SW 1271 (cell line): ENCODE measurements at places on chromosomes 7 and 10.
A peak's percentile ranks its signal among the peaks of the same experiment; 100 is the strongest.

- DNase-seq: no peak
These were observed 14.8 kb downstream of the SLIT1 start for GRCh38 chr10:97171001-97171400.

DNA sequence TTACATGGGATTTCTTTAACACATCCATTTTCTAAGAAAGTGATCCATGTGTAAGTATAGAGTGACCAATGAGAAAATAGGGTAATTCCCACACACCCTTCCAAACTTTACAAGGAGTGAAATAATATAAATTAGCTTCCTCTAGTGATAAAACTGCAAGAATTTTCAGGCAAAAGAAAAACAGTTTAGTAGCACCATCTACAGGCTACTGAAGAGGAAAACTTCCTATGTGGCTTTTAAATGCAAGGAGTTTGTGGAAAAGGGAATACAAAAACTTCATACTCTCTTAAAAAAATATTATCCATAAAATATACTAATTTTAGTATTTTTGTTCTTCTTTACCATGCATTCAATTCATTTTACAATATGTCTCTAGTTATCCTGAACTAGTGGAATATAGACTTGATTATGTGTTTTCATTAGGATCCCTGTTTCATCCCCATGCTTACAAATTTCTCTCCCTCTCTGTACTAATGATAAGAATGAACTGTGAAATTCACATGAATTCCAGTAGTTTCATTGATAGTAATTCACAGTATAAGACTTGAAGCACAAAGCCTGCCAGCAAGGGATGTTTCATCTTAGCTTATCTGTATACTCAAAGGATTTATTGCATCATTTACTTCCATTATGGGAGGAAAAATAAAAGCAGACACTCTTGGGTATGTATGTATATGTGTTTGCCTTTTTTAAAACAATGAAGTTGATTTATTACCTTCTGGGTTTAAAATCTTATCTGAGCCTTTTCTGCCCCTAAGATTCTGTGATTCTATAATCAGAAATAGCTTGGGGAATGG is 442.9 kb downstream of the AUTS2 start:
- no peak for DNase-seq

DNA sequence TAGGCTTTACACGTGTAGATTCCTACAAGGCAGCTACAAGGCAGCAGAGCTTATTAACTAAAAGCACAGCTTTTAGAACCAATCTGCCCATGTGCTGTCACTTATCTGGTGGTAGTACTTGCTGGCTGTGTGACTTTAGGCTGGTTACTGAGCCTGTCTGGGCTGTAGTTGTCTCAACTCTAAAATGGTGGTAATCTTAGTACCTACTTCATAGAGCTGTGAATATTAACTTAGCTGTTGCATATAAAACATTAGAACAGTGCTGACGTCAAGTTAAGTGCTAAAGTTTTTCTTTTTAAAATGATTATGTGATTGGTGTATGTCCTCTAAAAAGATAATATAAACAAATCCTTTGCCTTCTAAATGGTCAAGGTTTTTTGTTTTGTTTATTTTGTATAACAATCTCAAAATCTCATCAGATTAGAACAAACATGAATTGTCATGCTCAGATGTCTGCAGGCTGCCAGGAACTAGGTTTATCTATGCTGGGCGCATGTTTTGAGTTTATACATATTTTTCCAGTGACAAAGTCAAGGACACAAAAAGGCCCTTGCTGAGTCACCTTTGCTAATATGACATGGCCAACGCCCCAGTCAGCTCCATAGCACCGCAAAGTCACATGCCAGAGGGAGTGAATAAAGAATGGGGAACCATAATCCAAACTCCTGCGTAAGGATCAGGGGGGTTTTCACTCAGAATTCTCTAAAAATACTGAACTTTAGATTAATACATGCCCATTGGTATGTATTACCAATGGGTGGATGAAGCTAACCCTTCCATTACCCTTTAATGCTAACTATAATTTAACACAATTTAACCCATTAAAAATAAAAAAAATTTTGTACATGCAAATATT is 39.8 kb upstream of the ARL4A start:
- DNase-seq: peak; percentile 67

GRCh38 chr7:44471850-44472249 is 18.6 kb downstream of the NUDCD3 start:
- DNase-seq: no peak

DNA sequence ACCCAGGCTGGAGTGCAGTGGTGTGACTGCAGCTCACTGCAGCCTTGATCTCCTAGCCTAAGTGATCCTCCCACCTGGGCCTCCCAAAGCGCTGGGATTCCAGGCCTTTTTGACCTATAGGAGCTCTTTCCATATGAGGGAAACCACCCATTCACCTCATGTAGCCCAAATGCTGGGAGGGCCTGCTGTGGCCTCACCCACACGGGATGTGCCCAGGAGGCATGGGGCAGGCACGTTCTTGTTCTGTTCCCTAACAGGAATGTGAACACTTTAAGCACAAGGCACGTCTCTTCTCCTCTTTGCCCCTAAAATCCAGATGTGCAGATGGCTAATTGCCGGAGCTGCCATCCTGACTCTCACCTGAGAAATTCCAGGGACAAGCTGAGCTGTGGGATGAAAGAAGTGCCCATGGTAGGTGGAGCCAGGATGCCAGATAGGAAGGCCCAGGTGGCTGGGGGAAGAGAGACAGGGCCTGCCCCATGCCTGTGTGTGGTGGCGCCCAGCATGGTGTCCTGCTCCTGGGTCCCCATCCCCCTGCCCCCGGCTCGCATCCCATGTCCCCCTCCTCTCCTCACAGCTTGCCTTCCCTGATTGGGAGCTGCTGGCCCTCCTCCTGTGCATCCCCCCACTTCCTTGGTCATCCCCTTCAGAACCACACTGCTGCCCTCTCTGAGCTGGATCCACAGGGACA is 17.3 kb downstream of the CAMK2B start:
- no peak for DNase-seq

- DNase-seq: no peak
These were observed 145.9 kb downstream of the PHTF2 start for GRCh38 chr7:77944183-77945182.

GRCh38 chr7:123231021-123232000 is 31.5 kb upstream of the SLC13A1 start:
- no peak for DNase-seq

GRCh38 chr10:76881477-76882220 is 756.0 kb downstream of the KCNMA1 start:
- no peak for DNase-seq

DNA sequence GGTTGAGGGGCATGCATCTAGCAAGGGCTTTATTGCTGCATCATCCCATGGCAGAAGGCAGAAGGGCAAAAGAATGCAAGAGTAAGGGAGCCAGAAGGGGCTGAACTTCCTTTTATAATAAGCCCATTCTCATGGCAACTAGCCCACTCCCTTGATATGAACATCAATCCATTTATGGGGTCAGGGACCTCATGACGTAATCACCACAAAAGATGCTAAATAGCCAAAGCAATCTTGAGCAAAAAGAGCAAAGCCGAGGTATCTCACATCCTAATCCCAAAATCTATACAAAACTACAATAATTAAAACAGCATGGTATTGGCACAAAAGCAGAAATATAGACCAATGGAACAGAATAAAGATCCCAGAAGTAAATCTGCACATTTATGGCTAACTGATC is 499.9 kb downstream of the ATRNL1 start:
- DNase-seq: no peak

DNA sequence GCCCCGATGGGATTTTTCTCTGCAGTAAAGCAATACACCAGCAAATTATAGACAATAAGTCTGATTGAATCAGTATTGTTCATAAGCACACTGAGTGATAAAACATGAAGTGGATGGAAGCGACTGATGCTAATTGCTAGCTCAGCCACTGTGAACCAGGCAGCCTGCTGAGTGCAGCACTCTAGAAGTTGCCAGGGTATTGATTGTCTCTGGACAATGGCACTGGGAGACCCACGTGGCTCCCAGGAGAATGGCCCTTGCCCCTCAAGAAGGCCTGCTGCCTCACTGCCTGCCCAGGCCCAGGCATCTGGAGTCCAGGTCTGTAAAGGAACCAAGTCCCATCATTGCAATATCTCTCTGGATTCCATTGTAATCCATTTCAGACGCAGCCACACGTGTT is 80.4 kb upstream of the TCERG1L start:
- DNase-seq: no peak

DNA sequence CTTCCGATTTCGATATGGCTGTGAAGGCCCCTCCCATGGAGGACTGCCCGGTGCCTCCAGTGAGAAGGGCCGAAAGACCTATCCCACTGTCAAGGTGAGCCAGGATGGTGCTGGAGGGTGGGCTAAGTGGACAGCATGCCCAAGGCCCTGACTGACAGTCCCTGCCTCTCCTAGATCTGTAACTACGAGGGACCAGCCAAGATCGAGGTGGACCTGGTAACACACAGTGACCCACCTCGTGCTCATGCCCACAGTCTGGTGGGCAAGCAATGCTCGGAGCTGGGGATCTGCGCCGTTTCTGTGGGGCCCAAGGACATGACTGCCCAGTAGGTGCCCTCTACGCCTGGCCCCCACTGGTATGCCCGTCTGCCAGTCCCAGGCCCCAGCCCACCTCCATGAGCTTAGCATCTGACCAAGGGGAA is 1.2 kb downstream of the NFKB2 start:
- DNase-seq: no peak

DNA sequence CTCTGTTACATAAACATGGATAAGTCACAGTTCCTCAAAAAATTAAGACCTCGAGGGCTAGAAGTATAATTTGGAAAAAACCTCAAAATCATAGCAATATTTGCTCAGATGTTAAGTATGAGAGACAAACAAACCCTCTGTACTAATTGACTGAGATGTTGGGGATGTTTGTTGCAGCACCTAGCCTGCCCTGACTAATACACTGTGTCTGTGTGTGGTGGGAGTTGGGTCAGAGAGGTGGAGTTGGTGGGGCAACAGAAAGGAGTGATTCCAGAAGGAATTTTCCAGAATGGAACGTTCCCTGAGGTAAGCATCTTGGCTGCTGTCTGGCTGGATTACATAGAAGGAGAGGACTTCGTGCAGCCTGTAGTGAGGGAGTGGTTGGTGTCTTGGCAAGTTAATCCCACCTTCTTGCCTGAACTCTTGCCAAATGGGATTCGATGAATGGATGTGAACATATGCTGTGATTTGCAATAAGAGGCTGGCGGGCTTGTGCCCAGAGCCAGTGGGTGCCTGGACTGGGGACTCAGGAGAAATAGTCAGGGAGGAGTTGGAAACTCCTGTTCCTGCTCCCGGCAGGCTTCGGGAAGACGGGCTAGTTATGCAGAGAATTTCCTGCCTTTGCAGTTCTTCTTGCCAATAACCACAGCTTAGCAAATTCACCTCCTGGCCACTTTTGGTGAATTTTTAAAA is 9.3 kb upstream of the FAM180A start:
- no peak for DNase-seq

DNA sequence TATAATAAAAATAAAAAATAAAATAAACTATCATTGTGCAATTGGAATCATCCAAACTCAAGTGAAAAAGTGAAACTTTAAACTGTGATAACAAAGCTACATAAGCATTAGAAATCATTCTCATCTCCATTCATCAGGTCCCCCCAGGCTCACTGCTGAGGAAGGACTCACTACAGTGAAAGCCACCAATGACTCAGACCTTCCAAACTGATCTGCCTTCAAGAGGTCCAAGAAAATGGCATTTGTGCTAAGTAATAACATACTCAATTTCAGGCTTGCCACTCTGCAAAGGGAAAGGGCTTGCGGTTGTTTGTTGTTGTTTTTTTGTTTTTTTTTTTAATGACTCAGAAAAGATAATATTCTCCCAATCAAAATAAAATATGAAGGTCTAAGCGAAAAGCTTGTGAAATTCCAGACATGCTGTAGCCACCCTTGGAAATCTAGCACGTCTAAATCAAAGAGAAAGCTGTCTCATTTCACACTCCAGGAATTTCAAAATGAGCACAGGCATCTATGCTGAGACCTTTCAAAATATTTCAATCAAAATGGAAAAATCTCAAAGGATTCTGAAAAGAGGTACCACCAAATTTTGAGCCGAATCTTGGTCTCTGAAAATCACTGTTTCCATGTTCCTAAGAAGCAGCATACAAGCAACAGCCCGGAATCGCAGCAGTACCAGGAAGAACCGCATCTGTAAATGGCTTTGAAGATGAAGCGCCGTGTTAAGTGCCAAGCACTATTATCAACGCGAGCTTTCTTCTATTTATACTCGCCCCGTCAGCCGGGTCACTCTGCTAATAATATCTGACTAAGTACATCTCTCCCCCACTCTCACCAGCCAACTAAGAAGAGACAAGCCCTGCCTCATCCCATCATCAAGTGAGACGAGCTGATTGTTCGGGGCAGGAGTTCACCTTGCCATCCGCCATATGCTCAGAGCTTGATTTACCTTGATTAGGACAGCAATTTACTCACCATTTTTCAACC is 13.5 kb downstream of the SFMBT2 start:
- DNase-seq: no peak

GRCh38 chr10:77286531-77287508 is 350.8 kb downstream of the KCNMA1 start:
- DNase-seq: no peak

- no peak for DNase-seq
These were observed 26.2 kb downstream of the ASB15 start for GRCh38 chr7:123627851-123628250.

DNA sequence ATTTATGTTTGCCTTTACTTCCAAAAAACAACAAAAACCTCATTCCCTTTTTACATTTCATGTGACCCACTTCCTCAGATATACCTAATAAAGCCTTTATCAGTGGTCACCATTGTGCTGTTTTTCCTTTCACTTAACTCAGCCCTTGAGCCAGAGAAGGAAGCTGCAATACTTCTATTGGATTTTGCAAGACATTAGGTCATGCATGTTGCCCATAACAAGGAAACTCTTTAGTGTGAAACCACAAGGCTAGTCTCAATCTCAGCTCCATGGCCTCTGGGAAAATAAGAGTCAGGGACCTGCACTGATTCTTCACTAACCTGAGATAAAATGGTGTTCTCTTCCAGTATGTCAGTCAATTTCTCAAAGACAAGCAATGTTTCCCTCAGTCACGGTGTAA is 27.8 kb downstream of the STEAP4 start:
- DNase-seq: no peak

DNA sequence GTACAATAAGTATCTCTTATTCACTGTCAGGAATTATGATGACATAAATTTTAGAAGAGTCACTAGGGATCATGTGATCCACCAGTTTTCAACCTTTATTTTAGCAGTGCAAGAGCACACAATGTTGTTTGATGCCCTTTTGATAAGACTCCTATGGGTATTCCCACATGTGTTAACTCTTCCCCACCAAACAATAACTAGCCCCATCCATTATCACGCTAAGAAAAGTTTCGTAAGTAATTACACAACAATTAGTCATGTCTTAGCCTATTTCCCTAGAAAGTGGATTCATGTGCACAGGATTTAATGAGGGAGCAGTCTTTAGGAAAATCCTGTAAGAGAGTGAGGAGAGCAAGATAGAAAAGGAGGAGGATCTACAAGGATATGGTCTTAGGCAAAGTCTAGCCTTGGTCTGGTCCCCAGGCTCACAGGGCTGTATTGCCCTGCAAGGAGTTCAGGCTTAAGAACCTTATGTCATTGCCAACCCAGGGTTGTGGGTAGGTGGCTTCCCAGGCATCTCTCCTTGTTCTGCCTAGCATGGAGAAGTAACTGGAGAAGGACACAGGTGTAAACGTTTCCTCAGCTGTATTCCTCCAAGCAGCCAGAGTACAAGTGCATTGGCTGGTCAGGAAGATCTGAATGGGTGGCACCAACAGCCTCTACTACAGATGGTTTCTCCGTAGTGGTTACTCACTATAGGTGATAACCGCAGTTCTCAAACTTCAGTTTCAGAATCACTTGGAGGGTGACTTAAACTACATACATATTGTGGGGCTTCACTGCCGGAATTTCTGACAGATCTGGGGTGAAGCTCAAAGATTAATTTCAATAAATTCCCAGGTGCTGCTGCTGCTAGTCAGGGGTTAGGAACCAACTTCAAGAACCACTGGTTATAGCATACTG is 574.5 kb downstream of the SUGCT start:
- no peak for DNase-seq
